ENCODE measurements at places on chromosomes 5 and 9. TPM values are rescaled to one million over a fixed set of nuclear protein-coding genes. Genes with fewer than 3 reads are reported as not detected.

DNA sequence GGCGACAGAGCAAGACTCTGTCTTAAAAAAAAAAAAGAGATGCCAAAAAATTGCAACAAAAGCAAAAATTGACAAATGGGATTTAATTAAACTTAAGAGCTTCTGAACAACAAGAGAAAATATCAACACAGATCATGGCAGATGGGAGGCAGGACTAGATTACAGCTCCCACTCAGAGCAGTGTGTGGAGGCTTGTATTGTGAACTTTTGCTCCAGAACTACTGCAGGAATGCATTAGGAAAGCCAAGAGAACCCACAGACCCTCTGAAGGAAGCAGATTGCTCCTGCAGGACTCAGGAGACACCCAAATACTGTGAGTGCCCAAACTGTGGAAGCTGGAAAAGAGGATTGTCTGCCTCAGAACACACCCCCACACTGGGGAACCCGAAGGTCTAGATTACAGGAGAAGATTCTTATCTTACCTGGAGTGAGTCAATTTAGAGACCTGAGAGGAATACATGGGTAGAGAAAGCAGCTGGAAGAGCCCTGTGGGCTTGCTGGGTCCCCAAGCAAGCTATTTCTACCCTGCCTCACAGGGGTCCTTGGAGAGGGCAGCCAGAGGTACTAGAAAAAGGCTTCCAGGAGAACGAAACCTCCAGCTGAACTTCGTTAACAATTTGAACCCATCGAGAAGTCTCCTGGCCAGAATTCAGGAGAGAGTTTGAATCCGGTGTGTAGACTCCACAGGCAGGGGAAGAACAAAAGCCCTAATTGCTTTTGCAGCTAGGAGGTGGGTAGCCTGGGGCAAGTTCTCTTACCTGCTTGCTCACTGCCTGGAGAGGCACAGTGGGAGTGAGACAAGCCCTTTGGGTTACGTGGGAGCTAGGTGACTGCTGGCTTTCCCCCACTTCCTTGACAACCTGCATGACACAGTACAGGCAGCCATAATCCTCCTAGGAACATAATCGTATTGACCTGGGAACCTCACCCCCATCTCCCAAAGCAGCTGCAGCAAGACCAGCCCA, 593.4 kb upstream of the RGMB start:
- no peak for DNase-seq

DNA sequence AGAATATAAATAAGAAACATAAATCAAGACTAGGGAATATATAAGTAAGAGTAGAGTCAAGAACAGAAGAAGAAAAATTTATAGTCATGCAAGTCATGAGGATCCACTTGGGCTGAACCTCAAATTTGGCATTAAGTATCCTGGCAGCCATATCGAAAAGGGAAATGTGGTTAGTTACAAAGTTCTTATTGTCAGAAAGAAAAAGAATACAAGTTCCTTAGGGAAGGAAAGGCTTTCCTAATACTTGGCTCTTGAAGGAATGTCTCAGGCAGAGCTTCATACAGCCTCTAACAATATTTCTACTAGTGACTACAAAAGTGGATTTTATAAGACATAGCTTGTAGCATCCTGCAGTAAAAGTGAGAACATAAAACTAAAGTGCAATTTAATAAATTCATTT, 45.4 kb downstream of the TMEM252 start:
- no peak for DNase-seq

DNA sequence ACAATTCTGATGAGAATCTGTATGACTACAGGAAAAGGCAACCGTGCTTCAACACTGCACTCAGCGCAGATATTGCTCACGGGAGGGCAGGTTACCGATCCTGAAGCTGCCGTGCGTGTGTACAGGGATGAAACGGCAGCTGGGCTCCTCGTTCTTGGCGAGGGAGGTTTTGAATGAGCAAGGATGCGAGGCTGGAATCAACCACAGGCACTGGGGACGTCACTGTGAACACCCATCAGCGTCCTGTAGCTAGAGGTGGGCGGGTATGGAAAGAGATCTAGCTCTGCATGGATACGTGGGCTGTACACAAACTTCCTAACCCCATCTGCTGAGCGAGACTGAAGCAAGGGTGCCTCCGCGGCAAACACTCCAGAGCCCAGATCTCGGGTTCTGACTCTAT, 84.3 kb upstream of the COL5A1 start:
- peak; percentile 53 for DNase-seq

TEK gene
- 16.3 TPM for total RNA-seq

AMACR gene
- total RNA-seq: 5.6 TPM

DNA sequence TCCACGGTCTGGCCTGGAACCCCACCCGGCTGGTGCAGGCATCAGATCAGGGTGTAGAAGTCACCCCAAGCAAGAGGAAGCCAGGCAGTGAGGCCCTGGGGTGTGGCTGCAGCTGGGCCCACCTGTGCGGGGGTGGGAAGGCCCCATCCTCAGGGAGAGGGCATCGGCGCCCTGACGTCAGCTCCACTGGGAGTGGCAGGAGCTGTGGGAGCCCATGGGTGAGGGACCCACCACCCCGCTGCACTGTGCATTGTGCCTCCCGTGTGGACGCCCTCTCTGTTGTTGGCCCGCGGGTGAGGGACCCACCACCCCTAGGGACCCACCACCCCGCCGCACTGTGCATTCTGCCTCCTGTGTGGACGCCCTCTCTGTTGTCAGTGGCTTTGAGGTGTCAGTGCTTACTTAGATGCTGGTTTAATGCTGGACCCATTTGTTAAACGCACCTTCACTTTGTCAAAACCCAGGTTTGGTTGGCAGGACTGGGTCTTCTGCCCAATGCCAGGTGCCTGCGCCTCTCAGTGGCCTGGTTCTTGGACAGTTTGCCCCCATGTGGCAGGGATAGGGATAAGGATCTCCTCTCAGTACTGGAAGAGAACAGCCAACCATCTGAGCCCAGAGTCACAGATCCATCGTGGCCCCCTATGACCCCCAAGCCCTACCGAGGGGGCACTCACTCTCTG, 6.9 kb upstream of the EXOC3 start:
- peak; percentile 82 for DNase-seq

DNA sequence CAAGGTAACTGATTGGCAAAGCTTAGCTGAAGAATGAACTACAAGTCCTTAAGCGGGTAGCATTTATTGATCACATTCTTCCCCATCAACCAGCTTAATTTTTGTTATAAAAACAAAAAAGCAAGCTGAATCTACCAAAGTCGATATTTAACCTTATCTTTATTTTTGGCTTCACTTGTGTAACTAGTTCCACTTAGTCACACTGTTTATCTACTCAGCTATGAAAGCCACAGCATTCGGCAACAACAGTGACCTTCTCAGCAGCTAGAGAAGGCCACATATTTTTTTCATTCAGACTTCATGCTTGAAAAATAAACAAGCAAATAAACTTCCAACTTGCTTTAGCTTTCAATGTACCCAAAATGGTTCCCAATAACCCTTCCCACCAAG, 69.4 kb downstream of the KLHL3 start:
- DNase-seq: no peak

- DNase-seq: no peak
Measured at GRCh38 chr9:113593682-113594281, 130.3 kb downstream of the RGS3 start.

PCDHB3 gene
- total RNA-seq: 3.6 TPM

GRCh38 chr5:146624179-146624578, 108.2 kb upstream of the GPR151 start:
- no peak for DNase-seq

DNA sequence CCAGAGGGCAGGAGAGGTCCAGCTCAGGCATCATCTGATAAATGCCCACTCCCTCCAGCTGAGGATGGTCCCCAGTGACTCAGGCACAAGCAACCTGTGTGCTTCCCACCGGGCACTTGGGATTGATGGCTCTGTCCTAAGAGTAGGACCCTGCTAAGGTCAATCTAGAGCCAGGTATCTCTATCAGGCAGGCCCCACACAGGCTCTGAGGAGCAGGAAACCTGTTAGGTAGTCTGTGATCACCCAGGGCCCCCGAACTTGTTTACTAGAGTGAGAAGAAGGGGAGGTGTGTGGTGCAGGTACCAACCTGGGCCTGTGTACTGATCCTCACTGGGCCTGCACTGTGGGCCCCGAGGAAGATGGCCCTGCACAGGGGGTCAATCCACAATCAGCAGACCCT, 119.6 kb upstream of the FSTL4 start:
- peak; percentile 64 for DNase-seq

- DNase-seq: no peak
Measured at GRCh38 chr5:124515497-124516245, 230.8 kb downstream of the ZNF608 start.

LCN2 gene
- total RNA-seq: 0.64 TPM

GRCh38 chr9:99986642-99987041, 80.2 kb downstream of the STX17 start:
- no peak for DNase-seq

DNA sequence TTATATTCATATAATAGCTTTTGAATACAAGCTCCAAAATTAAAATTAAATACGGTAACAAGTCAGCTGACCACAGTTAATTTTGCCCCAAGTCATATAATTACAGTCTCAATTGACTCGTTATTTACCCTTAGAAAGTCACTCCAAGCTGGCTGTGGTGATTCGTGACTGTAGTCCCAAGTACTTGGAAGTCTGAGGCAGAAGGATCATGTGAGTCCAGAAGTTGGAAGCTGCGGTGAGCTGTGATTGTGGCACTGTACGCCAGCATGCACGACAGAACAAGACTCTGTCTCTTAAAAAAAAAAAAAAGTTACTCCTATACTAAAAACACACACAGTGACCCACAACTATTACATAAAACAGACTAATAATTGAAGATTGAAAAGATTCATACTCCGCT, 31.6 kb upstream of the DTWD2 start:
- no peak for DNase-seq

DNA sequence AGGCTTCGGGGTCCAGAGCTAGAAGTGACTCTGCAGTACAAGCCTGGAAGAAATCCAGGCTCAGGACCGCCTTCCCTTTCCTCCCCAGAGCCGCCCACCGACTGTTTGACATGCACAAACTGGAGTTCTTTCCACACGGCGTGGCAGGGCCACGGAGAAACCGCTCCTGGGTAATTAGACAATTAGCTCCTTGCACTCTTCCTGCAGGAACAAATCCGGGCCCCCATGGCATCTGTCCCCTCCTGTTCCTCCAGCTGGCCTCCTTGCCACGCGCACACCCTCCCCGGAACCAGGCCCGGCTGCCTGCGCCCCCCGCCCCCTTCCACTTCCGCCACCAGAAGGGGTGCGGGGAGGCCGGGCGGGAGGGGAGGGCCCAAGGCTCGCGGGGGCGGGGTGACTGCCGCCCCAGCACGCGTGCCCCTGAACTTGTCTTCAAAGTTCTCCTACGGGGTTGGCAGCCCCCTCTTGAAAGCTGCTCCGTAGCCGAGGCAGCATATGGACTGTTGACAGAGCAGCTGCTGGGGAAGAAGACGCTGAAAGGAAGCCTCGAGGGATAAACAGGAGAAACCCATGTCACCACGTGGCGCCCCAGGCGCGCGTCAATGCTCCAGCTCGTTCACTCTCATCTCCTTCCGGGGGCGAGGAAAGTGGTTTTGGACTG, 74.3 kb downstream of the SEC61B start:
- no peak for DNase-seq

GRCh38 chr9:91761362-91761761, 188.7 kb downstream of the ROR2 start:
- no peak for DNase-seq

- no peak for DNase-seq
Measured at GRCh38 chr5:142537938-142538337, 148.0 kb downstream of the FGF1 start.

GRCh38 chr9:127130661-127131538, 8.5 kb upstream of the ANGPTL2 start:
- peak; percentile 55 for DNase-seq

SLC1A1 gene
- total RNA-seq: 8.2 TPM

- DNase-seq: no peak
Measured at GRCh38 chr5:132438917-132439316, 51.7 kb downstream of the IRF1 start.

GRCh38 chr9:124267271-124267807, 9.6 kb downstream of the NEK6 start:
- no peak for DNase-seq

DNA sequence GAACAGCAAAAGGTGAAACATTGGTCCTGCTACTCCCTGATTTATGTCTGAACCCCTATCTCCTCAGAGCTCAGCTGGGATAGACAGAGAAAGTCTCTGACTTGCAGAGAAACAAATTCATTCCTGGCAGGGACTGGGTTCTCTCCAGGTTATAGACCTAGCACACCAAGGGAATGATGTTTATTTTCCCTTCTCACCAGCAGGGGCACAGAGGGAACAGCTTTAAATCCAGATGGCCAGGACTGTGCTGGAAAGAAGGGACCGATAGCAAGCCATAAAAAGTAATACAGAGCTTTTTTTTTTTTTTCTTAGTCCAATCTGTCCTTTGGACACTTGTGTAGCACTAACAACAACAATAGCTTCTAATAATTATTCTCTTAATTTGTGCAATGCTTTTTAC, 141.1 kb upstream of the C9orf72 start:
- DNase-seq: no peak

- no peak for DNase-seq
Measured at GRCh38 chr9:99361817-99362216, 139.7 kb downstream of the SEC61B start.
